ENCODE measurements at places on chromosomes 7 and 10. TPM values are rescaled to one million over a fixed set of nuclear protein-coding genes. Genes with fewer than 3 reads are reported as not detected.

The PRKG1 gene
- not detected for total RNA-seq

The COL1A2 gene
- 0.47 TPM for total RNA-seq

The GPR158 gene
- not detected for total RNA-seq

The CYP3A7 gene
- not detected for total RNA-seq

The SLC26A5 gene
- not detected for total RNA-seq

The GIMAP4 gene
- total RNA-seq = 0.27 TPM
